ENCODE measurements at places on chromosomes 6 and 20. TPM values are rescaled to one million over a fixed set of nuclear protein-coding genes. Genes with fewer than 3 reads are reported as not detected.

GRCh38 chr20:7935027-7935551 is 5.2 kb downstream of the HAO1 start:
- no peak for DNase-seq

GRCh38 chr6:90241229-90241880 is 55.3 kb downstream of the BACH2 start:
- no peak for DNase-seq

The HLA-G gene
- 0.62 TPM for total RNA-seq

- DNase-seq: no peak
These were observed 509 bp upstream of the TPD52L2 start for GRCh38 chr20:63864545-63864977.

The RNF144B gene
- total RNA-seq: 5.6 TPM

The PGBD1 gene
- 7.6 TPM for total RNA-seq

DNA sequence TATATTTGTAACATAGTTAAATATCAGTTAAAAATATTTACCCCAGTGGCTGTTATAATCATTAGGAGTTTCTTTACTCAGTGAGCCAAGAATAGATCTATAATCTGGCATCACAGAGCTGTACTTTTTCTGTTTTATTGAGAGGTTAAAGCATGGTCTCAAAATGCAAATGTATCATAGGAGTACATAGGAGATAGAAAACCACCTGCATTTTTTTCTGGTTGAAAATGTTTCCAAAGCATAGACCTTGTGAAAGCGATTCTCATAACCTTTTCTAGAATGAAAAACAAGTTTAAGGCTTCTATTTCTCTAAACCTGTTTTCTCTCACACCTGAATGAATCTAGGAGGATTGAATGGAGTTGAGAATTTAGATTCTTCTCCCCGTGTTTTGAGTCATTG is 14.4 kb downstream of the KCNQ5 start:
- no peak for DNase-seq

DNA sequence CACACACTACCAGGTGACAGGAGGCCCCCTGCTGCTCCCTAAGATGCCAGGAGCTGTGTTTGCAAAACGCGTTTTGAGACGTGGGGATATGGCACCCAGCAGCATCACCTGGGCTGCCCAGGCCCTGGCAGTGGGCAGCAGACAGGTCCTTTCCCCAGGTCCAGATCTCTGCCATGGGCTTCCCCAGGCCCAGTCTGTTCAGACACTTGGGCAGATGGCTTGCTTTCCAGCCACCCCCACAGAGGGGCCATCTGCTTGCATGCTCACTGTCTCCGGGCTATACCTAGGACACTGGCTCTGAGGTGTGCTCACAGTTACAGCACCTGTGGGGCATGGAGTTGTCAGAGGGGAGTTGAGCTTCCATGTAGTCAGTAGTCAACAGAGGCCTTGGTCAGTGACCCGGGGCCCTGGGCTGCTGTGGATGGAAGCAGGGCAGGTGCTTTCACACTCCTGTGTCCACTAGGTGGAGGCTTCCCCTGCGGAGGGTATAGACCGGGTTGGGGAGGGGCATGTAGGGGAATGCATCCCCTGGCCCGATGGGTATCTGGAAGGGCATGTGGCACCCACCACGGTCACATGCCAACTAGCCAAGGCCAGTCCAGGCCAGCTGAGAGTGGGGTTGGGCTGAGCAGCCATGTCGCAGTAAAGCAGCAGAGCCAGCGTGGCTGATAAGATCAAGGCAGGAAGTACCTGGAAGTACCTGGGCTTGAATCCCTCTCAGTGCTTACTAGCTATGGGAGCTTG is 185.4 kb upstream of the SLC24A3 start:
- no peak for DNase-seq

The MCCD1 gene
- total RNA-seq: not detected

Measured in Panc1 (cell line).